ENCODE measurements at places on chromosomes 5 and 9.

GRCh38 chr5:148950892-148951291 lies 112.0 kb downstream of the SH3TC2 start:
- DNase-seq = no peak

GRCh38 chr5:61525512-61526206 lies 193.6 kb downstream of the ZSWIM6 start:
- no peak for DNase-seq

DNA sequence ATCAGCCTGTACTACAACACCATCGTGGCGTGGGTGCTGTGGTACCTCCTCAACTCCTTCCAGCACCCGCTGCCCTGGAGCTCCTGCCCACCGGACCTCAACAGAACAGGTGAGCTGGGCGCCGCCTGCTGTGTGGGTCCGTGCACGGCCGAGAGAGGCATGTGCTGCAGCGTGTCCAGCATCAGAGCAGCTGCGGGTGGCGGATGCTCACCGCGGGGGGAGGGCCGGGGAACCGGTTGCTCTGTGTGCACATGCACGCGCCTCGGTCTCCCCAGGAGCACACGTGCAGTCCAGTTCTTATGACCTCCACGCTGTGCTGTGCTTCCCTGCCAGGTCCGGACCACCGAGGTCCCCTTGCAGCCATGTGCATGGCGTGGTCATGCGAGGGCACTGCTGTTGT lies 7.6 kb downstream of the SLC6A18 start:
- no peak for DNase-seq

- no peak for DNase-seq
Measured at GRCh38 chr5:141001844-141002604, 35.7 kb downstream of the PCDHAC2 start.

DNA sequence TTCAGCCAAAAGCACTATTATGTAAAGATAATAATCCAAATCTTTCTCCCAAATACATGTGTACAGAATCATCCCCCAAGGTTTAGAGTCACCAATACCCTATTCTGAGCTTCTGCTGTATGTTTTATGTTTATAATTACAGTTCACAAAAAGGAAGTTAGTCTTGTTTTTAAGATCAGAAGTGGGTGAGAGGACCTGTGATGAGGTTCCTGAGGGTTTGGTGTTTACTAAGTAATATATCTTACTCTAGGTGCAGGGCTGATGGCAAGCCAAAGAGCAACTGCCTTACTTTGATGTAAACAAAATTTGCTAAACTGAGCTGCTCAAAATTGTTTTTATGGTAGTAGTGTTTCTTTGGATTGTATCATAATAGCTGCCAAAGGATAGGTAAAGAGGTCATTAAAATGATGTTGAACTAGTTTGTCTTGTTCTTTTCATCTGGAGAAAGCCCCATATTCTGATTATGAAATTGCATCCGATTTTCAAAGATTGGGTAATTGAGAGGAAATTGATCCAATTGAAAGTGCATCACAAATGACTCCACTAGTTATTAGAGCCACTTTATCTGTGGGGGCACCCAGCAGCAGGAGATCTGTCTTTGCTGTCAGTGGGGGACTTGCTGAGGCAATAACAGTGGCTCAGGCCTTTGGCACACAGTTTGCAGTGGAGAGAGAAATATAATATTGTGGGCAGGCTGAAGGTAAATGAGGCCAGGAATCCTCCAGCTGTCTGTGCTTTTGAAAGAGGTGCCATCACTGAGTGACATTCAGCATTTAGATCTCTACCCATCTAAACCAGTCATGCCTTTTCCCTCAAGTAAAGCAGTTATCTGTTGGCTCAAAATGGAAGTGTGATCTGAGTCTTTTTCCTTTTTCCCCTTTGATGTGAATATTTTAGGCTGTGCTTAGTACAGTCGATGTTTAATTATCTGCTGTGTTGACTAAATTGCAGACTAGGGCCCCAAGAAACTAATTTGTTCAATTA lies 14.1 kb downstream of the TRIM32 start:
- no peak for DNase-seq

GRCh38 chr9:12963537-12963936 lies 188.7 kb downstream of the LURAP1L start:
- no peak for DNase-seq

DNA sequence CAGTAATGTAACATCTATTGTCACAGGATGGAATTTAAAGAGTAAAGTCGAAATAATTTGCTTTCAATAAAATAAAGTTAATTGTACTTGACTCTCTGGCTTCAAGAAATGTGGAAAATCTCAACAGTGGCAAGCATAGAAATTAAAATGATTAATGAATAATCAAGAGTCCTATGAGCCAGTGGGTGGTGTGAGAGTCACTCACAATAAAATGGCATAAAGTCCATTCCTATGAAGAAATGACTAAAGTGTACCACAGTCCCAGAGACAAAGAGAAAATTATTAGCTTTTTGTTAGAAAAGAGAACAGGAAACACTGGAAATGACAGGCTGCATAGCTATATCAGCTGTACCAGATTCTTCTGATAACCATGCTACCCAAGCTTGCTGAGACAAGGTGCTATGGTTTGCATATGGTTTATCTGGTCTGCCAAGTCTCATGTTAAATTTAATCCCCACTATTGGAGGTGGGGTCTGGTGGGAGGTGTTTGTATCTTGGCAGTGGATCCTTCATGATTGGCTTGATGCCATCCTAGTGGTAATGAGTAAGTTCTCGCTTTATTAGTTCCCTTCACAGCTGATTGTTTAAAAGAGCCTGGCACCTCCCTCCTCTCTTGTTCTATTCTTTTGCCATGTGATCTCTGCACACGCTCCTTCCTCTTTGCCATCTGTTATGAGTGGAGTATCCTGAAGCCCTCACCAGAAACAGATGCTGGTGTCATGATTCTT lies 647.7 kb upstream of the ITGA1 start:
- no peak for DNase-seq

GRCh38 chr5:178104492-178104891 lies 8.8 kb upstream of the N4BP3 start:
- no peak for DNase-seq

- DNase-seq = peak; percentile 33
Measured at GRCh38 chr5:151772029-151772845, 483 bp downstream of the G3BP1 start.

- DNase-seq = no peak
Measured at GRCh38 chr9:30519756-30520155, 1864.7 kb upstream of the ACO1 start.

DNA sequence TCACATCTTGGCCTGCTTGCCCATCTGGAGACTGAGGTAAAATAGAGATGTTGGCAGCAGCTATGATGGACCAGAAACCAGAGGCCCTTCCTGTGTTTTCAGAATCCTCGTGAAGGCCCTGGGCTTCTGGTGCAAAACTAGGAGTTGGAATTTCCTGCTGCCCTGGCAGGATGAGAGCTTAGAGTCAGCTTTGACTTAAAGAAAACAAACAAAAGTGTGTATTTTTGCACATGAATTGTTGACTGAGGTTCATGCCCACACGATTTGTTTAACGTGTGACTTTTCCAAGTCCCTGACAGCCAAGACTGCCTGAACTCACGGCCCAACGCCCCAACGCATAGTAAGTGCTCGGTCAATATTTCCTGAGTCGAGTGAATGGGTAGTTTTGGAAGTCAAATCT lies 303.1 kb downstream of the MLLT3 start:
- no peak for DNase-seq

DNA sequence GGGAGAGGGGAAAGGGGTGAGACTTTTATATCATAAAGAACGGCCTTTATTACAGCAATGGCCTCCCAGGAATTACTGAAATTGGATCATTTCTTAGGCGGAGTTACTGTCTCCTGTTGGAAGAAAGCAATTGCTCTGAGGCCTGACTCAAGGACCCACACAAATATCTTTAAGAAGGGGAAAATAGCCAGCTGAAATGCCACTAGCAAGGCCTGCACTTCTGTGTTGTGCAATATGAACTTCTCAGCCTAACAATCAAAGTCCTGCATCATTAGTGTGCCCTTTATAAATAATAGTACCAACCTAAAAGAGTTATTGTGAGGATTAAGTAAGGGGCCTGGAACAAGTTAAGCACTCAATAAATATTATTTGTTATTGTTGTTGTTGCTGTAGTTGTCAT lies 30.1 kb upstream of the TRIM32 start:
- peak; percentile 57 for DNase-seq

GRCh38 chr9:121942866-121943382 lies 150.2 kb downstream of the TTLL11 start:
- no peak for DNase-seq

DNA sequence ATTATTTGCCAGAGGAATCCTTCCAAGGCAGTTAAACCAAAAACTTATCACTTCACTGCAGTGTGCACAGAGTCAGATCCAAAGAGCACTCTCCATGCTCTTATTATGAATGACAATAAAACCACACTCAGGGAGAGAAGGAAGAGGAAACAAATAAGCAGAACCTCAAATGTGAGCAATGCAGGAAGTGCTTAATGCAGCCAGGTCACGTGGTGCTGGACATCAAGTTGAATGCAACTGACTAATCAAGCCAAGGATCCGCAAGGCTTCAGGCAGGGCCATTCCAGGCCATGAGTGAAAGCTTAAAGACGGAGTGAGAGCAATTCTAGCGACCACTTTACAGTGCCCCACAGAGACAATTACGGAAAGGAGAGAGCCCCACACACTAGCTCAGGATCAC lies 230.4 kb upstream of the PUM3 start:
- no peak for DNase-seq

GRCh38 chr5:149895416-149896345 lies 48.9 kb downstream of the PDE6A start:
- no peak for DNase-seq

Data from fibroblast of the aortic adventitia (primary cell).